ENCODE measurements at places on chromosomes 4 and X.

GRCh38 chr4:26912810-26913209 is 52.2 kb downstream of the STIM2 start:
- no peak for DNase-seq

DNA sequence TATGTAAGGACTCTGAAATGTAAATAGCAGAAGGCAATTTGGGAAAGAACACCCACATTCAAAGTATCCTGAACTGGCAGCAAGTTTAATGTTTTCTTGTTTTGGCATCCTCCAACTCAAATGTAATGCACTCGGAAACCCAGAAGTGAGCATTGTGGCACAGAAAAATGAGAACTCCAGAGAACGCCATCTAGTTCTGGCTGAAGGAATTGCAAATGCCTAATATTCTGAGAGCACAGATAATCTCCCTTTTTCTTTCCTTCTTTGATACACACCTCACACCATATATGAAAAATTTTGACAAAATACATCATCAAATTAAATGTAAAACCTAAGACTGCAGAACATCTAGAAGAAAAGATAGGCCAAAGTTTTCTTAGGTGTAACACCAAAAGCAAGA is 52.1 kb downstream of the PWWP3B start:
- DNase-seq = no peak

GRCh38 chr4:100450449-100450848 is 67.4 kb downstream of the EMCN start:
- no peak for DNase-seq

DNA sequence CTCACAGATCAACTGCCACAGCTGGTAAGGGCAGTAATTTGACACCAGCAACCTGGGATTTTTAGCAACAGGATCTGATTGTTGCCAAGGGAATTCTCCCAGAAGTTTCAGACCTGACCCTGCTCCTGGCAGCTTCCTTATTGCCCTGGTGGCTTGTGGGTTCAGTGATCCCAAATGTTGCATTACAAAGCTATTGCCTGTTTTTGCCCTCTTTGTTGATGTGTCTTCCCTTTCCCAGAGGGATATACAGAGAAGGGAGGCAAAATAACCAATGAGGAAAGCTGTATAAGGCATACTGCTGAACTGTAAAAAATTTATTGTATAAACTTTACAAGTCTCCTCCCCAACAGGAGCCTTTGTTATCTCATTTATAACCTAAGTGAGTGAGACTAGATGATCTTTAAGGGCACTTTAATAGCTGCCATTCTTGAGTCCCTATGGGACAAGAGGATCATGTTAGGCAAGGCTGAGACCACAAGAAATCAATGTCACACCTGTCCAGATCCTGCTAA is 22.2 kb downstream of the VSIG4 start:
- DNase-seq = no peak

- DNase-seq = peak; percentile 50
These were observed 34.7 kb downstream of the P2RY10 start for GRCh38 chrX:78979789-78980464.

GRCh38 chr4:91961504-91961903 is 342.3 kb upstream of the GRID2 start:
- DNase-seq = peak; percentile 22

- DNase-seq = no peak
These were observed 53.3 kb upstream of the LNX1 start for GRCh38 chr4:53644607-53645006.
